Fibroblast of lung (primary cell): ENCODE measurements at places on chromosomes 6 and 20. TPM values are rescaled to one million over a fixed set of nuclear protein-coding genes. Genes with fewer than 3 reads are reported as not detected.

DNA sequence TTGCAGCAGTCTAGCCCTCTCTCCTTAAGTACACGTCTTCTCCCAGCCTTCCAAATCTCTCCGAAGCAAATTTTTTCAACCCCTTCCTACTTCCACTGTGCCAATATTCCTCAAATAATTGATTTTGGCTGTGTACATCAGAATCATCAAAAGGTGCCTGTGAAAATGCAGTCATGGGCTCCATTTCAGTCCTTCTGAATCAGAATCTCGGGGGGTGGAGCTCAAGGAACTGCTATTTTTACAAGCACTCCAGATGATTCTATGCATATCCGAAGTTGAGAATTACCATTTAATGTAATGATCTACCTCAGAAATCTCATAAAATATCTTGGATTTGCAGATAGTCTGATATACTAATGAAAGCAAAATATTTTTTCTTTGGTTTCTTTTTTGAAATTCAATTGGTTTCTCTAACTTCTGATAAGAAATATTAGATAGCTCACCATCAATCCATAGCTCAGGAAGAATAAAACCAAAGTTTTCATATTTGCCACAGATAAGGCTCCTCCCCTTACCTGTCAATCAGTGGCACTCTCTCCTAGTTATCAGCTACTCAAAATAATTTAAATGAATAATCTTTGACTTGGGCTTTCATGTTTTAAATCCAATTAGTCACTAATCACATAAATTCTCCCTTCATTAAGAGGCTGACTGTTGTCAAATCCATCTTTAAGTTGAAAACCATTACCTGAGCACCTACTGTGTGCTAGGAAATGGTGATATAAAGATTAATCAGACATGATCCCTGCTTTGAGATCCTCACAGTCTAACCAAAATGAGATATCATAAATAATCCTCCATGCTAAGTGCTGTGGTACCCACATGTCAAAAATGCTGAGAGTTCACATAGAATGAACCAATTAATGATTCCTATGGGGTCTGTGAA, 36.4 kb upstream of the STXBP5 start:
- no peaks in the 10 kb centered on the region for H3K36me3 ChIP-seq
- DNase-seq = no peak
- H3K4me1 ChIP-seq = peaks cover 6% of the 10 kb centered on the region
- no peak overlapping the region for H3K4me3 ChIP-seq

- no peaks in the 10 kb centered on the region for H3K27me3 ChIP-seq
- H3K4me1 ChIP-seq = no peaks in the 10 kb centered on the region
- H3K27ac ChIP-seq = no peak overlapping the region
- no peaks in the 10 kb centered on the region for H3K36me3 ChIP-seq
- no peak for DNase-seq
Observed at GRCh38 chr6:160321729-160322505, 26.3 kb upstream of the SLC22A3 start.

The TCF21 gene
- 13.5 and 20.5 TPM in 2 replicates for polyA plus RNA-seq

The GCNT2 gene
- 1.3 and 1.4 TPM in 2 replicates for polyA plus RNA-seq

The BPIFB3 gene
- polyA plus RNA-seq = not detected in 2 replicates

GRCh38 chr6:150029749-150030148, 4.4 kb upstream of the RAET1L start:
- no peaks in the 10 kb centered on the region for H3K4me1 ChIP-seq
- no peak overlapping the region for H3K27ac ChIP-seq
- no peak for DNase-seq
- no peak overlapping the region for H3K4me3 ChIP-seq

DNA sequence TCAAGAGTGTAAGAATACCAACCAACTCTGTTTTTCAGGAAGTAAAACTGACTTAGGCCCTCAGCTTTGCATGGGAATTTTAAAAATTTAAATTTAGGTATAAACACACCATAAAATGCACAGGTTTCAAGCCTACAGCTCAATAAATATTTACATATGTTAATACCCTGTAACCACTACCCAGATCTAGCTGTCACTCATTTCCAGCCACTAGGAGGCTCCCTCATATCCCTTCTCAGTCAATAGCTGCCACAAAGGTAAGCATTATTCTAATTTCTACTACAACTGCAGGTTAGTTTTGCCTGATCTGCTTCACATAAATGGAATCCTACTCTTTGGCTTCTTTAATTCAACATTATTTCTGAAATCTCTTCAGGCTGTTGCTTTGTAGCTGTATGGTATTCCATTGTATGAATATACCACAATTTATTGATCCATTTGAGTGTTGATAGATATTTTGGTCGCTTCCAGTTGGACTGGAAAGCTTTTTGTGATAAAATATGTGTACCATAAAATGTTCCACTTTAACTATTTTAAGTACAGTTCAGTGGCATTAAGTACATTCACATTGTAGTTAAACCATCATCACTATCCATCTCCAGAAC, 32.5 kb upstream of the MEI4 start:
- H3K27me3 ChIP-seq = no peaks in the 10 kb centered on the region
- no peak overlapping the region for H3K27ac ChIP-seq
- H3K36me3 ChIP-seq = no peaks in the 10 kb centered on the region
- DNase-seq = no peak
- H3K4me3 ChIP-seq = no peak overlapping the region

GRCh38 chr6:75758061-75758460, 9.0 kb downstream of the MYO6 start:
- no peaks in the 10 kb centered on the region for H3K36me3 ChIP-seq
- H3K27me3 ChIP-seq = no peaks in the 10 kb centered on the region
- H3K4me3 ChIP-seq = no peak overlapping the region
- no peak for DNase-seq
- no peak overlapping the region for H3K27ac ChIP-seq
- peaks cover 4% of the 10 kb centered on the region for H3K4me1 ChIP-seq

DNA sequence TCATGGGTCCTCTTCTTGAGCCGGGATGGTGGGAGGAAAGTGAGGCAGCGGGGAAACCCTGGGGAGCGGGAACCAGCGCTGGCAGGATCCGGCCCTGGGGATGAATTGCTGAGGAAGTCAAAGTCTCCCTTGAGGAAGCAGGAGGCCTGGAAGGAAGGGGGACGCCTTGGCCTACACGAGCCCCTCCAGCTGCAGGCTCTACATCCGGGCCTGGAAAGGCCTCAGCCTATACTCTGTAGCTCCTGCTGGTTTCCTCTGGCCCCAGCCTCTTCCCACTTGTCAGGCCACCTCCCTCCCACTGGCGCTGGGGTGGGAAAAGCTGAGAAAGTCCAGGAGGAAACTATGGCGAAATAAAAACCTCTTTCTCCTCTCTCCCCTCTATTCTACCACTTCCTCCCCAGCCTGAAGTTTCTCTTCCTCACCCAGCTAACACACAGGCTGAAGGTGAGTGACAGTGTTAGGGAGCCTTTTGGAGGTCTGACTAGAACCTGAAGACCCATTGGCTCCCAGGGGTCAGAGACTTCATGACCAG, 14.9 kb downstream of the TREML2 start:
- no peak for DNase-seq
- no peaks in the 10 kb centered on the region for H3K4me1 ChIP-seq
- H3K27ac ChIP-seq = no peak overlapping the region
- H3K4me3 ChIP-seq = no peak overlapping the region
- H3K27me3 ChIP-seq = no peaks in the 10 kb centered on the region

- H3K27ac ChIP-seq = no peak overlapping the region
- no peaks in the 10 kb centered on the region for H3K27me3 ChIP-seq
- no peak overlapping the region for H3K4me3 ChIP-seq
- no peaks in the 10 kb centered on the region for H3K4me1 ChIP-seq
Observed at GRCh38 chr6:168105813-168106632, 27.0 kb upstream of the FRMD1 start.
